Astrocyte (in vitro differentiated cells and primary cell): ENCODE measurements at places on chromosomes 11 and 22. TPM values are rescaled to one million over a fixed set of nuclear protein-coding genes. Genes with fewer than 3 reads are reported as not detected.

- DNase-seq: peak; percentile 98
Measured at GRCh38 chr11:5684646-5685362, at the start of gene TRIM5. TSS of gene TRIM5 (minus strand) at chr11:5685074. CDS start at chr11:5680177, 4,897 bp downstream.

- no peak for DNase-seq
Measured at GRCh38 chr11:21038801-21039200, 369.4 kb downstream of the NELL1 start.

DNA sequence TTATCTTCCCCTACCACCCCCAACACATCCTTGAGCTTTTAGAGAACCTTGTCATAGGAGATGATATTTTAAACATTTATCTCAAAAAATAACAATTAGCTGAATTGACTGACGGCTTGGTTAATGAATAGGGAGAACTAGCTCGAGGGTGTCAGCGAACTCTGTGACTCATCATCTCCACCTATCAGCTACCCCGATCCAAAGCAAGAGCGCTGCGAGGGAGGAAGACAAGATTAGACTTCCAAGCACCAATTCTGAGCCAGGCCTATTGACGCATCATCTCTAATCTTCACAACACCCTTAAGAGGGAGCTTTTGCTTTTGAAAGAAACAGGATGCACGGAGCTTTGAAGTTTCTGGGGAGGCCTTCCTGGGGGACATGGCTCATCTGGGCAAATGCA lies 51.0 kb upstream of the GALNT18 start:
- no peak for DNase-seq

- no peak for DNase-seq
Measured at GRCh38 chr11:31397239-31397834, 27.7 kb downstream of the DNAJC24 start.

DNA sequence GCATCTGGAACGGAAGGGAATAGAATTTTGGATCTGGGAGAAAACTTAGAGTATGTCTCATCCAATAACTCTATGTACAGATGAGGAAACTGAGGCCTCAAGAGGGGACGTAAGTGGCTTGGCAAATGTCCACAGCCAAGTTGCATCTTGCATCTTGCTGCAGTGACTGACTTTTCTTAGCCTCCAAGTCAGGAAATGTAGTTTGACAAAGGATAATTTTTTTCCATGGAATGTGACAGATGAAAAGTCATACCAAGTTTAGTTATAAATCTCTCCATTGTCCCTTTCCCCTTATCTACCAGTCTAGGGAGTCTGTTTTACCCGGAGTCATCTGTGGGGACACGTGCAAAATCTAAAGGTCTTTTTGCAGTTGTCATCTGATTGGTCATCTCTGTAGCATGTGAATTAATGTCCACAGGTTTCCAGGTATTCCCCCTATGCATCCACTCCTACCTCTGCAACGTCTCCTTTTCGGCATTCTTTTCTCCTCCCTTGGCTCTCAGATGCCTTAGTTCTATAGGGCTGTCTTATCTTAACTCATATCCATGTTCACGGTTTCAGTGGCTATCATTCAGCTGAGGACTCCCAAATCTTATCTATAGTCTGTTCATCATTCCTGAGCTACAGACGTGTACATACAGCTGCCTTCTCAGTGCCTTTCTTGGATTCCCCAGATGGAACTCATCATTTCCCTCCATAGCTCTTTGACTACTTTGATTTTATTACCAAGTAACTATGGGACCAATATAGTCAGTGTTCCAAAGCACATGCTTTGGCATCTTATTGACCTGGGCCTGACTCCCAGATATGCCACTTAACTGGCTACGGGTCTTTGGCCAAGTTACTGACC lies 139.5 kb upstream of the TIMP3 start:
- peak; percentile 75 for DNase-seq

GRCh38 chr22:47987885-47988515 lies 1225.5 kb downstream of the TBC1D22A start:
- DNase-seq: no peak

DNA sequence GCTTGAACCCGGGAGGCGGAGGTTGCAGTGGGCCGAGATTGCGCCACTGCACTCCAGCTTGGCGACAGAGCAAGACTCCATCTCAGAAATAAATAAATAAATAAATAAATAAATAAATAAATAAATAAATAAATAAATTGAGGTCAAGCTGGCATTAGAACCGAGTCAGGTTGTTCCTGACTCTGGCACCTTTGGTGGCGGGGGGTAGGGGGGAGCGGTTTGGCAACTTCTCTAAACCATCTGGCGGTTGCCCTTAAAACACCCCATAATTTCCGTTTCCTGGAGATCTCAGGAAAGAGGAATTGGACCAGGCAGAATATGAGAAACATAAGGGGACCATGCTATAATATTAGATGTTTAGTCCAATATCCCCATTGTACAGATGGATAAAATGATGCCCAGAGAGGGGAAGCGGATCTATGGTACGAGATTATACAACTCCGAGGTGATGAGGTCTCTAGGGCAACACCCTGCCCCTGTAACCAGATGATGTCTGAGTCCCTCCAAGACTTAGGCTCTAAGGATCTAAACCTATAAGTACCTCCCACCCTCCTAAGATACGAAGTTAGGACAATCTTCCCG lies 785 bp downstream of the CLPB start:
- no peak for DNase-seq

- no peak for DNase-seq
Measured at GRCh38 chr11:134932761-134933160, 520.7 kb upstream of the B3GAT1 start.

DNA sequence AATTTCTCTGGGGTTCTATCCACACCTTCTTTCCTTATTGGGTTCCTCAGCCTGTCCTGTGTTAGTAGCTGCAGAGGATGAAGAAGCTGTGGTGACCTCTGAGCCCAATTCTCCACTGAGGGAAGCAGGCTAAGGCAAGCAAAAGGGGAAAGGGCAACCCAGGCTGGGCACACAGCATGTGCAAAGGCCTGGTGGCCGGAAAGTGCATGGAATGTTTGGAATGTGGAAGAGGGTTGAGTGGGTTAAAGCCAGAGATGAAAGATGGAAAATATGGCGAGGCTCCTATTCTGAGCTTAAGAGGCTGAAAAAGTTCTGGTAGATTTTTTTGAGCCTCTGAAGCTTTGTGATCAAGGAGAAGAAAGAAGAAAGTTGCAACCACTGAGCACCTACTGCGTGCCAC lies 247.1 kb downstream of the MIAT start:
- no peak for DNase-seq

DNA sequence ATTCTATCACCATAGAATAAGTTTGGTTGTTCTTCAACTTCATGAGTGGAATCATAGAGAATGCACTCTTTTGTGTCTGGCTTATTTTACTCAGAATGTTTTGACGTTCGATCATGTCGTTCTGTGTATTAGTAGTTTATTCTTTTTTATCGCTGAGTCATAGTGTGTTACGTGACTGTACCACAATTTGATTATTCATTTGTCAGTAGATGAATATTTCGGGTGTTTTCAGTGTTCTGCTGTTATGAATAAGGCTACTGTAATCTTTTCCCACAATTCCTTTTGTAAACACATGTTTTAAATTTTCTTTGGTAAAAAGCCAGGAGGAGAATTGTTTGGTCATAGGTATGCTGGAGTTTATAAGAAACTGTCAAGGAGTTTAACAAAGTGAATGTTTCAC lies 279.9 kb upstream of the B3GAT1 start:
- DNase-seq: peak; percentile 60

DNA sequence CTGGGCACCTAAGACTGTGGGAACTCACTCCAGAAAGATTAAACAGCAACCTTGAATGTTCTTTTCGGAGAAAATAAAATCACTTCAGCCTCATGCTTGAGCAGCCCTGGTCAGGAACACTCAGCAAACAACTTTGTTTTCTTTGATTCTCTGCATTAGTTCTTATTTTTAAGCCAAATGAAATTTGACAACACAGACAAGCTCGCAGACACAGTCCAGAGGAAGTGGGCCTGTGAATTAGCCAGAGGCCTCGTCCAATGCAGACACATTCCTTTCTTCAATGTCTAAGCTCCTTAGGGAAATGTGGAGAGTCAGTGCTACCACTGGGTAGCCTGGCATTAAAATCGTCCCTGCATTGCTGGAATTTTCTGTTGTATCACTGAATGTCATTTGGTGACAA lies 62.9 kb upstream of the CSNK2A3 start:
- DNase-seq: peak; percentile 15

FAM180B gene
- 0.16 TPM in 1 of 2 replicates, not detected in the other for total RNA-seq

TYR gene
- not detected in 2 replicates for total RNA-seq

TMPRSS13 gene
- total RNA-seq: 0.10 and 0.66 TPM in 2 replicates

MAPK8IP1 gene
- 13.3 and 14.7 TPM in 2 replicates for total RNA-seq

CFAP300 gene
- total RNA-seq: 0.64 and 0.65 TPM in 2 replicates

OR4C12 gene
- not detected in 2 replicates for total RNA-seq
